ENCODE measurements at places on chromosomes 1 and 21.

- no peak for DNase-seq
Observed at GRCh38 chr1:205182930-205183329, 28.6 kb downstream of the DSTYK start.

DNA sequence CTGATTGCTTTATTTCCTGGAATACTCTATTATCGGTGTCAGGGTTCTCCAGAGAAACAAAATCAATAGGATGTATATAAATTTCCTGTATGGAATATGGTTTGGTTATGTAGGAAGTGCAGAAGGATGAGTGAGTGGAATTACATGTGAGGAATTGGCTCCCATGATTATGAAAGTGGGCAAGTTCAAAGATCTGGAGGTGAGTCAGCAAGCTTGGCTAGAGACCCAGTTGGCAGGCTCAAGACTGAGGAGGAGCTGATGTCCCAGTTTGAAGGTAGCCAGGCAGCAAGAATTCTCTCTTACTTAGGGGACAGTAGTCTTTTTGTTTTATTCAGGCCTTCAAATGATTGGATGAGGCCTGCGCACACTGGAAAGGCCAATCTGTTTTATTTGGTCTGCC lies 57.5 kb downstream of the MAP3K7CL start:
- DNase-seq, result no peak

DNA sequence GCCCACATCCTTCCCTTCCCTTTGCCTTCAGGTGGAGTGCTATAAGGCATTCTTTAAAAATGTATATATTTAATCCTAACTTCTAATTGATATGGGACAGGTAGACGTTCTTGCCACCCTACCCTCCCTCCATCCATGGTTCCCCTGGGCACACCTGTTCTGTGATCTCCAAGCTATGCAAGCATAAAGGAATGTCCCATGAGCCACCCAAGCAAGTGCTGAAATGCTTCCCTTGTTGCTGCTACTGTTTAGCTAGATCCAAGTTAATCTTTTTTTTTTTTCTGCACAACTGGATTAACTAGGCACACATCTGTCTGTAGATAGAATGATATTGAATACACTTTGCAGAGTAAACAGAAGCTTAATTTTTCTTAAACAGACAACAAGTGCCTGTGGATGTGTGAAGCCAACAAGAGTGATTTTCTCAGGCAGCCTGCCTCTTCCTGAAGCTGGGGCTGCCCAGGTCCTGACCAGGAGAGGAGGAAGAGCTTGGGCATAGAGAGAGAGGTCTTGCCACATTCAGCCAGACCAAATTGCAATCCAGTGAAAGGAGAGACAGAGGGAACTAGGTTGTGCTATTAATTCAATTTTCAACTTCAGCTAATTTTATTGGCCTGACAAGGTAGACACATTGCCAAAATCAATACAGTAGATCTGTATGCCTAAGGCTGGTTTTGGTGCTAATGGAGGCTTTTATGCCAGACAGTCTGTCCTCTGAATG lies 28.2 kb upstream of the ATP1B1 start:
- DNase-seq, result no peak

DNA sequence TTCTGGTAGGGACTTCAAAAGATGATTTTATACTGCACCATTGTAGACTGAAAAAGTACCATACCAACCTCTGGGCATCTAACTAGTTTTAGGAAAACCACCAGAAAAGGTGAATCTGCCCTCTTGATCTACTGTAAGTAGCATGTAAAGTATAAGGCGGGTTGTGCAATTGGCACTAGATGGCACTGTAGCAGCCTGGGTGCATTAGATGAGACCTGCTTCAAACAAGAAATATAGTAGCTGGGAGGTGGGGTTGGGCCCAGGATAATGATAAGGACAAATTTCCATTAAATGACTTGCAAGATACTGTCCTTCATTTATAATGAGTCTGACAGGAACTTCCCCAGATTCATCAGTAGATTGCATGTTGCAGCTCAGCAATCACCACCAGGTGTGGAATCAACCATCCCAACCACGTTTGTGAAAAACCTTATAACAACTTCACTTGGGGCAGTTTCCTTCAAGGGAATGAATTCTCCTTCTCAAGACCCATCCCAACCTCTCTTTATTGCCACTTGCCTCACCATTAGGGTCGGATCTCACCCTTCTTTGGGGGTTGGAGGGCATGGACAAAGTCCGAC lies 37.3 kb upstream of the IL10 start:
- DNase-seq, result no peak

DNA sequence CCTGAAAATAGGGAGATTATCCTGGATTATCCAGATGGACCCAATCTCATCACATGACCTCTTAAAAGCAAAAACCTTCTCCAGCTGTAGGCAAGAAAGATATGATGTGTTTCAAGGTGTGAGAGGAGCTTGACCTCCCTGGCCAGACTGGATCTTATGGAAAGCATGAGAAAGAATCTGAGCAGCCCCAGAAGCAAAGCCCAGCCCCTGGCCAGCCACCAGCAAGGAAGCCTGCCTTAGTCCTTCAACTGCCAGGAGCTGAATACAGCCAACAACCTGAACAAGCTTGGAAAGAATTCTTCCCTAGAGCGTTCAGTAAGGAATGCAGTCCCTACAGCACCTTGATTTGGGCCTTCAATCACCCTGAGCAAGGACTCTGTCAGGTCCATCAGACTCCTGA lies 375.0 kb upstream of the CHRM3 start:
- DNase-seq, result no peak
